ENCODE measurements at places on chromosomes 13 and 19.
A peak's percentile ranks its signal among the peaks of the same experiment; 100 is the strongest.

DNA sequence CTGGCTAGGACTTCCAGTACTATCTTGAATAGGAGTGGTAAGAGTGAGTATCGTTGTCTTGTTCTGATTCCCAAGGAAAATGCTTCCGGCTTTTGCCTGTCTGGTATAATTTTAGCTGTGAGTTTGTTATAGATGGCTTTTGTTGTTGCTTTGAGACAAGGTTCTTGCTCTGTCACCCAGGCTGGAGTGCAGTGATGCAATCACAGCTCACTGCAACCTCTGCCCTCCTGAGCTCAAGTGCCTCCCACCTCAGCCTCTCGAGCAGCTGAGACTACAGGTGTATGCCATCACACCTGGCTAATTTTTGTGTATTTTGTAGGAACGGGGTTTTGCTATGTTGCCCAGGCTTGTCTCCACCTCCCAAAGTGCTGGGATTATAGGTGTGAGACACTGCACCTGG, 6.1 kb upstream of the ZNF543 start:
- DNase-seq: peak; percentile 11

DNA sequence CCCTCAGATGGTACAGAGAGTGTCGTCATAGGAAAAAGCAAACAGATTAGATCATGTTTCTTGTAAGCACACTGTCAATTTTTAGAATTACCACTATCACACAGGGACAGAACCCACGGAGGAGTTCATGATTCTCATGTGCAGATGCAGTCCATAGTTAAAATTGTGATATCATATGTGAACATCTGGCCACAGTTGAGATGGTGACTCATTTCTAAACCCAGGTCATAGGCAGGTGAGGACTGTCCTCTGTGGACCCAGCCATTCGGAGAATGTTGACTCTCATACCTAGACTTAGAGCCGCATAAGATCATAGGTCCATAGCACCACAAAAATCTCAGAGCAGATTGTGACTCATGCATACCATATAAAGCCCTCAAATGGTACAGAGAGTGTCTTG, 17.8 kb upstream of the ZNF730 start:
- DNase-seq: no peak

- no peak for DNase-seq
These were observed 100.6 kb upstream of the FRY start for GRCh38 chr13:31930901-31931522.

DNA sequence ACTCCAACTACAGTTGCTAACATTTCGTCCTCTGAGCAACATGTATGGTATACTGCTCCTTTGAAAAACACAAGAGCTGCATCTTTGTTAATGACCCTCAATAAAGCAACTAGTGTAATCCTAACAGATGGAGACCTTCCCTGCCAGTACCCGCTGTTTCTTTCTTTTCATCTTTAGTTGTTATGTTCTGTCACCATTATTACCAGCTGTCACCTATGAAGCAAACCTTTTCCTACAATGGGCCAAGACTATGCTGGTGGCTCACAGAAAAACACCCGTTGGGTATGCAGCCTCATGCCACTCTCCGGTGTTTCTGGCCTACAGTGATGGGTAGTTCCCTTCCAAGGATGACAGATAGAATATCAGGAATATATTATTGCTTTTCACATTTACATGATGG, 29.7 kb upstream of the CYSLTR2 start:
- no peak for DNase-seq

GRCh38 chr13:27600711-27601110, 19.6 kb downstream of the LNX2 start:
- no peak for DNase-seq

DNA sequence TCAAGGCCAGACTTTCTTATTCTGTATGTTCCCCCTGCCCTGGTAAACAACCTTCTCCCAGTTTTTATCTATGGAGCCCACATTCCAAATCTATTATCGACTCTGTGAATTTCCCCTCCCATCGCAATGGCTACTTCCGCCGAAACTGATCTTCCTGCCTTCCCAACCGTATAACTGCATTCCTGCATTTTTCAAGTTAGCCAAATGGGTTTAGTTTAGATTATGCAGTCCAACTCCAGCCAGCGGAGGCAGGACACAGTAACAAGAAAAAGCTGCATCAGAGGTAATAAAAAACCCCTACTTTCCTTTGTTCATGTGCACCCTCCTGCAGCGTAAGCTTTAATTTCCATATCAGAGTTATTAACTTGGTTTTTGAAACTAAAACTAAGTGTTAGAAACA, 112.2 kb upstream of the ZNF91 start:
- DNase-seq: no peak

GRCh38 chr19:28949535-28949934, 263.4 kb downstream of the UQCRFS1 start:
- DNase-seq: no peak

DNA sequence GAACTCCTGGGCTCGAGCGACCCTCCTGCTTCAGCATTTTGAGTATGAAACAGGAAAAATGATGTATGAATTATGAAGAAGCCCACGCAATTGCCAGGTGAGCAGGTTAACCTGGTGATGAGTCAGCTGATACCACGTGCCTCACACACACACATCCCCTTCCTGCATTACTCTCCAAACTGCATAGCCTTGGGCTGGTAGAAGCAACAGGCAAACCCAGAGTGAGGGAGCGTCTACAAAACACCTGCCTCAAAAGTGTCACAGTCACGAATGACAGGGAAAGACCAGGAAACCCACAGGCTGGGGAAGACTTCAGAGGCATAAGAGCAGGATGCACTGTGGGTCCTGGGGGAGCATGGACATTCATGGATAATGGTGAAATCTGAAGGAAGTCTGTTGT, 192.8 kb upstream of the IRS2 start:
- no peak for DNase-seq

- no peak for DNase-seq
These were observed 169.5 kb upstream of the UBL3 start for GRCh38 chr13:30019648-30020626.

DNA sequence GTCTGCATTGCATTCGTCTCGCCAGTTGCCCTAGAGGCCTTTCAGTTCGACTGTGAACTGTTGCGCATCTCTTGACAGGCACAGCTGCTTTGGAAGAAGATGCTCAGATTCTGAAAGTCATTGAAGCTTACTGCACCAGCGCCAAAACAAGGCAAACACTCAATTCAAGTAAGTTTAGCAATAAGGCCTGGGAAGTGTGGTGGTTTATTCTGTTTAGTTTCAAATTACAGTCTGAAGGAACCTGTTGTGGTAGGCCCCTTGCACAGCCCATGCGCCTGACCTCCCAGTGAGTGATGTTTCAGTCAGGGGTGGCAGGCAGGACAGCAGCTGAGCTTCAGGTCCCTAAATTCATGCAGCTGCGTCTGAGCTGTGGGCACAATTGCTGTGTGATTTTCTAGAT, 32.2 kb upstream of the TEX29 start:
- no peak for DNase-seq

DNA sequence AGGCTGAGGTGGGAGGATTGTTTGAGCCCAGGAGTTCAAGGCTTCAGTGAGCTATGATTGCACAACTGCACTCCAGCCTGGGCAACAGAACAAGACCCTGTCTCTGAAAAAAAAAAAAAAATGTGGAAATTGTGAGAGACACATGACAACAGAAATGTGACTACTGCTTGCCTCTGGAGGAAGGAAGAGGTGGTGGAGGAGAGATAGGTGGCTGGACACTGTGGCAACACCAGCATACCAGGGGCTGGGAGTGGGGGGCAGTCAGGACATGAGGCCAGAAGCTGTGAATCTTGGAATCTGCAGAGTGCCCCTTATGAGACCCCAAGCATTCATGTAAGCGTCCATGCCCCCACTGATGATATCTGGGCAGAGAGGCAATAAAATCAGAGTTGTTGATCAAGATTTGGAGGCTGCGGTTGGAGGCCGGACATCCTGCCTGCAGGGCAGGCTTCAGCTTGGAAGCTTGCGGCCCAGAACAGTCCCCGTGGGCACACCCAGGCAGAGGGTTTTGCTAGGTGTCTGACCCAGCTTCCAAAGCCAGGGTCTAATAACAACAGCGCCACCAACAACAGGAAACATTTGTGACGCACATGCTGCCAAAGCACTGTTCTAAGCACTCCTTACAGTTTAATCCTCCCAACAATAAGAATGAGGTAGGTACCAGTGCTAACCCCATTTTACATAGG, 16.9 kb downstream of the FAM187B start:
- DNase-seq: no peak

Data from NCI-H1105 (cell line).